HepG2 (cell line): ENCODE measurements at places on chromosomes 7 and 10. TPM values are rescaled to one million over a fixed set of nuclear protein-coding genes. Genes with fewer than 3 reads are reported as not detected.

The TUBB8 gene
- polyA plus RNA-seq = 0.26 and 0.50 TPM in 2 replicates

The OR13A1 gene
- polyA plus RNA-seq = not detected in 2 replicates

The CUTC gene
- polyA plus RNA-seq = 17.7 and 22.3 TPM in 2 replicates

The MCM10 gene
- polyA plus RNA-seq = 2.0 and 2.8 TPM in 2 replicates

The POU6F2 gene
- polyA plus RNA-seq = not detected in 2 replicates

The ADRA2A gene
- polyA plus RNA-seq = 0.01 TPM in 1 of 2 replicates, not detected in the other

The CHST3 gene
- polyA plus RNA-seq = 7.2 and 8.1 TPM in 2 replicates
